Activated gamma-delta T cell treated with anti-CD3 and anti-CD28 coated beads, Interleukin-2, amount 50 U/mL, for 16 hours (primary cell): ENCODE measurements at places on chromosomes 6 and 20.
A peak's percentile ranks its signal among the peaks of the same experiment; 100 is the strongest.

DNA sequence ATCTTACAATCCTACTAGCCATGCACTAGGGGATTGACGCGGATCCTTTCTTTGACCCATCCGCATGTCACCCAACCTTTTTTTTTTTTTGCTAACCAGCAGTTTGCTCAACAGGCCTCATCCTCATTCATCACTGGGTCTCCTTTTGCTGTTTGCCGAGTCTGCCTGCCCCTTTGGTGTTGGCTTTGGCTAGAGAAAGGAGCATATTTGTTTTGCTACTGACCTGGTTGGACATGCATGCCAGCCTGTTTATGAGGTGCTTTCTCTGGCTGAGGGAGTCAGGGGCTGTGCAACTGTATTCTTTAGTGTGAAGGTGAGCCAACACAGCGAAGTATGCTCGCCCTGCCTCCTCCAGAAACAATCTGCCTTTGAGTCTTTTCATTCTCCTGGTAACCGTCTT lies 40.2 kb downstream of the E2F3 start:
- DNase-seq, result no peak

DNA sequence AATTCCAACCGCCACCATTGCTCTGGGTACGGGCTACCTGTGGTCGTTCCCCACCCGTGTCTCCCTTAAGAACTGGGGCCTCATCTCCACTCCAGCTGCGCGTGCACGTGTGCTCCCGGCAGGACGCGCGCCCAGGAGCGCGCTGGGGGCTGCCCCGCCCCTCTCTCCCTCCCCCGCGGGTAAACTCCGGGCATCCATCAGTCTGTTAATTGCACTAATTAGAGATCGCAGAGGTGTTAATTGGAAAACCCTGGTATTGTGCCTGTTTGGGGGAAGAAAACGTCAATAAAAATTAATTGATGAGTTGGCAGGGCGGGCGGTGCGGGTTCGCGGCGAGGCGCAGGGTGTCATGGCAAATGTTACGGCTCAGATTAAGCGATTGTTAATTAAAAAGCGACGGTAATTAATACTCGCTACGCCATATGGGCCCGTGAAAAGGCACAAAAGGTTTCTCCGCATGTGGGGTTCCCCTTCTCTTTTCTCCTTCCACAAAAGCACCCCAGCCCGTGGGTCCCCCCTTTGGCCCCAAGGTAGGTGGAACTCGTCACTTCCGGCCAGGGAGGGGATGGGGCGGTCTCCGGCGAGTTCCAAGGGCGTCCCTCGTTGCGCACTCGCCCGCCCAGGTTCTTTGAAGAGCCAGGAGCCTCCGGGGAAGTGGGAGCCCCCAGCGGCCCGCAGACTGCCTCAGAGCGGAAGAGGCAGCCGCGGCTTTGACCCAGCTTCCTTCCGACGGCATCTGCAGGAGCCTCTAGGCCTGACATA lies 14.4 kb downstream of the FOXP4 start:
- peak; percentile 77 for DNase-seq

DNA sequence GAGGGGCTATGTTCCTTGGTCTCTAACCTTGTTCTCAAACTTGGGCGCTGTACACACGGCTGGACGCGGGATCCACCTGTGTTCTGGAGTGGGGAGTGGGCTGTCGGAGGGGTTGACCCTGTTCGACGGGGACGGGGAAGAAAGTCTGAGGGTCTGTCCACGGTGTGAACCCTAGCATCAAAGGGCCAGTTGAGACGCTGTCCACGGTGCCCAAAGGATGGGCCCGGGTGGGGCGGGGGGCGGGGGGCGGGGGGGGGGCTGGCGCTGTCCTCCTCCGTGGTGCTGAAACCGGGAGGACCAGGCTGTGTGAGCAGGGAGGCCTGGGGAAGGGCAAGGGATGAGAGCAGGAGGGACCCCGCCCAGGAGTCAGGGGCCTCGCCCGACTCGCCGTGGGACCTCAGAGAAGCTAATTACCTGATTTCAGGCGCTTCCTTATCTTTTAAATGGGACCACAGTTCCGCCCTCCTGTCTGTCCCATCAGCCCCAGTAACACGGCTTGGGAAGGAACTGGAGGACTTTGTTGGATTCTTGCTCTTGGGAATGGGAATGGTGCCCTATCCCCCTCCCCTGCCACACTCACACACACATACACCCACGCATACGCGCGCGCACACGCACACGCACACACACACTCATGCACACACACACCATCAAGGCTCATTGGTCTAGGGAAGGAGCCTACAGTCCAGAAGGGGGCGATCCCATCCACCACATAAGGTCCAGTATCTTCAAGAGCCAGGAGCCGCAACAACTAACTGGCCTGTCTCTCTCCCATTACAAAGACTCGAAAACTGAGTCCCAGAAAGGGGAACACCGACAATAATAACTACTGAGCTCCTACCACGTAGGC lies 1.0 kb upstream of the VSTM2L start:
- DNase-seq, result no peak

DNA sequence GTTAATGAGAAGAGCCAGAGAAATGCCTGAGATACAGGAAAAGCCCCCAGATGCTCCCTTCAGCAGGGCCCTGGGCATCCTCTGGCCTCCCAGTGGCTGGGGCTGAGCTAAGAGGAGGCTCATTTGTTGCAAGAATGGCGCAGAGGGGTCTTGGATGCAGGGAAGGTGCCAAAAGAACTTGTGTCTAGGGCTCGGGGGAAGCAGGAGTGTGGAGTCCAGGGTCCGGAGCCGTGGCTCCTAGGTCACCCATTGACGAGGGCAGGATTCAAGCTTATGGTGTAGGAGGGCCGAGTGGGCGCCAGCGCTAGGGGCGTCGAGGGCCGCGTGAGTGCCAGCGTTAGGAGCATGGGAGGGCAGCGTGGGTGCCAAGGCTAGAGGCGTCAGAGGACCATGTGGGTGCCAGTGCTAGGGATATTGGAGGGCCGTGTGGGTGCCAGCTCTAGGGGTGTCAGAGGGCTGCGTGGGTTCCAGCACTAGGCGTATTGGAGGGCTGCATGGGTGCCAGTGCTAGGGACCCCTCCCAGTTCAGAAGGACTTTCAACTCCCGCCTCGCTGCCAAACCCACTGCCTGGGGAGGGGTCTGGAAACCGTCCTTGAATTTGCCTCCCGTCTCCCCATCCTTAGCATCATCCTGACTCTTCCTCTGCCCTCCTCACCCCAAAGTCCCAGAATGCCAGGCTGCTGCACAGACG lies 250.5 kb upstream of the AFDN start:
- DNase-seq, result no peak

DNA sequence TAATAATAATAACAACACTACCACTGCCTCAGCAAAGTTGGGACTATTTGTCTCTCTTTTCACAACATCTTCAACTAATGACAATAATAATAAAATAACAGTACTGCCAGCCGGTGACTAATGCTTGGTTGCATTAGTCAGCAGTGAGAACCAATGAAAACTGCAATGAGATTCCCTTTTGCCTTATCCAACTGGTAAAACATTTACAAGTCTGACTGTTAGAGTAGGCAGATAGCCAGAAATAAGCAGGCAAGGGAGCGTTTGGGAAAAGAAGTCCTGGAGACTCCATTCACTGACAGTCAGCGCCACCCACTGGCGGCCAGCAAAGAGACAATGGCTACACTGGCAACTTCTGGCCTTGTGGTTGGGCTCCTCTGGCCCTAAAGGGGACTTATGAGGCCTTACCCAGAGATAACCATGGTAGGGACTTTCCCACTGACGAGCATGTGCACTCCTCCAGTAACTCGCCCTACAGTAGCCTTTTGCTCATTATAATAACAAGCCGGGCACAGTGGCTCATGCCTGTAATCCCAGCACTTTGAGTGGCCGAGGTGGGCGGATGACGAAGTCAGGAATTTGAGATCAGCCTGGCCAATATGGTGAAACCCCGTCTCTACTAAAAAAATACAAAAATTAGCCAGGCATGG lies 3.4 kb upstream of the NSFL1C start:
- no peak for DNase-seq

- DNase-seq, result peak; percentile 54
Observed at GRCh38 chr6:106141441-106142237, 55.5 kb downstream of the PRDM1 start.

GRCh38 chr6:52475307-52475706 lies 55.2 kb downstream of the EFHC1 start:
- DNase-seq, result no peak
